Astrocyte (in vitro differentiated cells and primary cell): ENCODE measurements at places on chromosomes 11 and 22. TPM values are rescaled to one million over a fixed set of nuclear protein-coding genes. Genes with fewer than 3 reads are reported as not detected.

- H3K4me1 ChIP-seq, result no peaks in the 10 kb centered on the region
- no peak for DNase-seq
- H3K36me3 ChIP-seq, result peaks cover 6% of the 10 kb centered on the region
Measured at GRCh38 chr22:40270748-40271373, 75.4 kb upstream of the ADSL start.

GRCh38 chr11:118238929-118239328, 13.2 kb downstream of the MPZL3 start:
- H3K27me3 ChIP-seq, result peaks cover 14% of the 10 kb centered on the region
- DNase-seq, result no peak

DNA sequence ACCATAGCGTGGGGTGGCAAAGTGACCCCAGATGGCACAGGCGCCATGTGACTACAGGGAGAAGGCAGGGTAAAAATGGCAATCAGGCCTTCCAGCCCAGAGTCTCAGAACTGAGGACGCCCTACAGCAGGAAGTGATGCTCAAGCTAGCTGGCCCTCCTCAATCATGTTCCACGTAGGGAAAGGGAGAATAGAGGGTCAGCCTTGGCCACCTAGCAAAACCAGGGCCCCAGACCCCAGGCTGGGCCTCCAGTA, 978 bp upstream of the ANKRD13D start:
- DNase-seq, result no peak
- peaks cover 31% of the 10 kb centered on the region for H3K4me1 ChIP-seq
- peak overlapping the region; percentile 73 for H3K4me3 ChIP-seq
- peak overlapping the region; percentile 70 for H3K27ac ChIP-seq

GRCh38 chr11:70067591-70068341, 10.4 kb upstream of the ANO1 start:
- DNase-seq, result no peak
- H3K4me1 ChIP-seq, result peaks cover under 1% of the 10 kb centered on the region
- H3K4me3 ChIP-seq, result no peak overlapping the region
- H3K36me3 ChIP-seq, result no peaks in the 10 kb centered on the region
- H3K27ac ChIP-seq, result no peak overlapping the region

GRCh38 chr11:113202431-113202830, 112.0 kb upstream of the TTC12 start:
- no peaks in the 10 kb centered on the region for H3K4me1 ChIP-seq
- no peaks in the 10 kb centered on the region for H3K36me3 ChIP-seq
- no peak for DNase-seq
- peaks cover 3% of the 10 kb centered on the region for H3K27me3 ChIP-seq

TENM4 gene
- 7.5 and 13.3 TPM in 2 replicates for total RNA-seq

- H3K27me3 ChIP-seq, result no peaks in the 10 kb centered on the region
- no peaks in the 10 kb centered on the region for H3K36me3 ChIP-seq
- DNase-seq, result no peak
Measured at GRCh38 chr11:133692126-133692934, 153.0 kb downstream of the SPATA19 start.

DNA sequence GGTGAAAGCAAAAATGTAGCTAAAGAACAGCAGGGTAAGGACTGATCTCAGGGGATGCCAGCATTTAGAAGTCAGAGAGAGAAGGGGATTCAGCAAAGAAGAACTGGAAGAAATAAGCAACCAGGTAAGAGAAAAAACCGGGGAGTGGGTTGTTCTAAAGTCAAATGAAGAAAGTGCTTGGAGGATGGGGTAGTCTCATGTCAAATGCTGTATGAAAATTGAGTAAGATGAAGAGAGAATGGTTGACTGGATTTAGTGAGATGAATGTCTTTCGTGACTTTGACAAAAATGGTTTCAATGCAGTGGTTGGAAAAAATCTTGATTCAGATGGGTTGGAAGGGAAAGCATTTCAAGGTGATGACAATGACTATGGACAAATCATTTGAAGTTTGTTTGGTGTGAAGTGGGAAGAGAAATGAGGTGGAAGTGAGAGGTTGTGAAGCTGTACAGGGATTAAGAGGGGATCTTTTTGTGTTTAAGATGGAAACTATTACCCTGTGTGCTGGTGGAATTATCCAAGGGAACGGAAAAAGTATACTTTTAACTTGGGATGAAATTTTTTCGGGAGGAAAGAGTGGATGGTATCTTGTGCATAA, 484.0 kb downstream of the ETS1 start:
- no peaks in the 10 kb centered on the region for H3K27me3 ChIP-seq
- H3K27ac ChIP-seq, result no peak overlapping the region
- DNase-seq, result no peak
